IMR-90 (cell line): ENCODE measurements at places on chromosomes 7 and 10. TPM values are rescaled to one million over a fixed set of nuclear protein-coding genes. Genes with fewer than 3 reads are reported as not detected.

DNA sequence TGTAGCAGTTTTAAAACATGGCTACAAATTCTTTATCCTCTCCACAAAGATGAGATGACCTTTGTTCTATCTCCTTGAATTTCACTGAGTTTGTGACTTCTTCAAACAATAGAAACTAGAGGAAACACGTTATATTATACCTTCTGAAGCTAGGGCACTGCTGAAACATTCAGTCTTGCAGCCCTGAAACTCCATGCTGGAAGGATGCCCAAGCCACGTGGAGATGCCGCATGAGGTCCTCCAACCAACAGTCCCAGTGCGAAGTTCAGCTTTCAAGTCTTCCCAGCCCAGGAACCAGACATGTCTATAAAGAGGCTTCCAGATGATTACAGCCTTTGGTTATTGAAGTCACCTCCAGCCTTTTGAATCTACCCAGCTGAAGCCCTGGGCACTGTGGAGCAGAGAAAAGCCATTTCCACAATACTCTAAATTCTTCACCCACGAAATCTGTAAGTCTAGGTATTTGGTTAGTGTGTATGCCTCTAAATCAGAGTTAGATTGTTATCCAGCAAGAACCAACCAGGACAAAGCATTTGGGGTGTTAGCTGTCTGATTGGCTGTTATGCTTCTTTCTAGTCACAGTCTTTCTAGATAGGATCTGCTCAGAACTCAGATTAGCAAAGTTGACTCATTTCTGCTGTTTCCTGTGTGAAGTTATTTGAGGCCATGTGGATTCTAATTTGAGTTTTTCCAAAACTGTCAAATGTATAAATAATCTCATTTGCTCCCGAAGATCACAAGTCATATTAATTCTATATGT, 186.5 kb upstream of the TMEM72 start:
- H3K4me1 ChIP-seq = peaks cover 6% of the 10 kb centered on the region; the same call in 1 of the 2 replicates
- DNase-seq = peak; percentile 74
- H3K27me3 ChIP-seq = no peaks in the 10 kb centered on the region

- H3K4me3 ChIP-seq = no peak overlapping the region
- no peaks in the 10 kb centered on the region for H3K36me3 ChIP-seq
- no peak for DNase-seq
- no peaks in the 10 kb centered on the region for H3K4me1 ChIP-seq
Measured at GRCh38 chr7:16169537-16169936, 251.8 kb downstream of the CRPPA start.

- peaks cover 22% of the 10 kb centered on the region for H3K4me1 ChIP-seq
- H3K27ac ChIP-seq = peak overlapping the region; percentile 28; the same call in 1 of the 2 replicates
- no peaks in the 10 kb centered on the region for H3K36me3 ChIP-seq
- H3K27me3 ChIP-seq = no peaks in the 10 kb centered on the region
- no peak overlapping the region for H3K4me3 ChIP-seq
- no peak for DNase-seq
Measured at GRCh38 chr10:91603931-91604331, 28.9 kb downstream of the PPP1R3C start.

Gene TSPAN15
- polyA plus RNA-seq = 0.07 and 0.48 TPM in 2 replicates

- no peaks in the 10 kb centered on the region; the same call in 1 of the 2 replicates for H3K4me1 ChIP-seq
- peak overlapping the region; percentile 6; the same call in 1 of the 2 replicates for H3K4me3 ChIP-seq
- H3K27me3 ChIP-seq = no peaks in the 10 kb centered on the region
- DNase-seq = peak; percentile 80
- H3K27ac ChIP-seq = peak overlapping the region; percentile 66
Measured at GRCh38 chr7:16989811-16990413, 108.1 kb upstream of the AGR3 start.

GRCh38 chr7:84102213-84102612, 92.4 kb downstream of the SEMA3A start:
- no peaks in the 10 kb centered on the region for H3K27me3 ChIP-seq
- peaks cover 2% of the 10 kb centered on the region; the same call in 1 of the 2 replicates for H3K36me3 ChIP-seq
- no peak overlapping the region for H3K4me3 ChIP-seq

Gene OR9A2
- polyA plus RNA-seq = not detected in 2 replicates

Gene IRF5
- 0.14 TPM in 1 of 2 replicates, not detected in the other for polyA plus RNA-seq

Gene DUS4L
- polyA plus RNA-seq = 3.3 and 4.2 TPM in 2 replicates

Gene PRTFDC1
- 11.9 and 12.3 TPM in 2 replicates for polyA plus RNA-seq

Gene TES
- polyA plus RNA-seq = 49.7 and 54.0 TPM in 2 replicates

- H3K4me3 ChIP-seq = peak overlapping the region; percentile 66
- H3K27me3 ChIP-seq = no peaks in the 10 kb centered on the region; the same call in 1 of the 2 replicates
- peaks cover 26% of the 10 kb centered on the region for H3K36me3 ChIP-seq
- H3K27ac ChIP-seq = peak overlapping the region; percentile 74
Measured at GRCh38 chr7:128863433-128863989, 855 bp downstream of the ATP6V1F start.

Gene SNX10
- not detected in 2 replicates for polyA plus RNA-seq

GRCh38 chr7:41559426-41559825, 143.5 kb downstream of the INHBA start:
- no peaks in the 10 kb centered on the region for H3K36me3 ChIP-seq
- DNase-seq = peak; percentile 22
- no peaks in the 10 kb centered on the region for H3K4me1 ChIP-seq
- H3K27me3 ChIP-seq = no peaks in the 10 kb centered on the region
- no peak overlapping the region for H3K4me3 ChIP-seq

GRCh38 chr10:71268247-71268691, 50.8 kb upstream of the SLC29A3 start:
- DNase-seq = peak; percentile 63
- H3K4me3 ChIP-seq = no peak overlapping the region
- H3K27me3 ChIP-seq = no peaks in the 10 kb centered on the region
- H3K36me3 ChIP-seq = no peaks in the 10 kb centered on the region
- H3K4me1 ChIP-seq = peaks cover 34% of the 10 kb centered on the region
- H3K27ac ChIP-seq = peak overlapping the region; percentile 1; the same call in 1 of the 2 replicates

DNA sequence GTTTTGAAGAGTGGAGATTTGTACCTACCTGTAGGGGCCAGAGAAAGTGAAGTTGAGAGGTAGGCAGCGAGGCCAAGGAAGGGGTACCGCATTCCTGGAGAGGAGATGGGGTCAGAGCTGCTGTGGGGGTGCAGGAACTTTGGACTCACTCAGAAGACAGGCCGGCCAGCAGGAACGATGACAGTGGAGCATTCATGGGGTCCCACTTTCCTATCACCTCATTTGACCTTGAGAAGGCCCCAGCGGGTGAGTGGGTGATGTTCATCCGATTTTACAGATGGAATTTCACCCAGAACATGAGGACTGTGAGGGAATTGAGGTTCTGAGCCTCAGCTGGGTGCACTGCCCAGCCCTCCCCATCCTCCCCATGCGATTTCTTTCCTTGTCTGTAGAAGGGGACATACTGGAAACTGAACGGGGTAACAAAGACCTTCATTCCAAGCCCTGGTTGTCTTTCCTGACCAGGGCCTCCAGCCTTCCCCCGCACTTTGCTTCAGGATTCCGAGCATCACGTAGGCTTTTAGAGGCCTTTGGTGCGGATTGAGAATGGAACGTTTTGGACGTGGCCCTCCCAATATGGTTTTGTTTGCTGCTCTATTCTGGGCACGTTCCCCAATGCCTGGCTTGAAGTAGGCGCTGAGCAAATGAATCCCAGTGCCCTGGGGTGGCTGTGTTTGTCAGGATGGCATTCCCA, 87.3 kb downstream of the ADCY1 start:
- H3K27me3 ChIP-seq = peaks cover 12% of the 10 kb centered on the region; the same call in 1 of the 2 replicates
- no peak overlapping the region for H3K4me3 ChIP-seq
- no peak overlapping the region for H3K27ac ChIP-seq
- H3K4me1 ChIP-seq = no peaks in the 10 kb centered on the region
- no peak for DNase-seq

GRCh38 chr7:118918556-118918955, 694.1 kb downstream of the ANKRD7 start:
- H3K27me3 ChIP-seq = no peaks in the 10 kb centered on the region
- no peaks in the 10 kb centered on the region for H3K36me3 ChIP-seq
- H3K27ac ChIP-seq = no peak overlapping the region
- no peak overlapping the region for H3K4me3 ChIP-seq

Gene OR2A1
- polyA plus RNA-seq = not detected in 2 replicates

Gene LIPF
- polyA plus RNA-seq = not detected in 2 replicates

DNA sequence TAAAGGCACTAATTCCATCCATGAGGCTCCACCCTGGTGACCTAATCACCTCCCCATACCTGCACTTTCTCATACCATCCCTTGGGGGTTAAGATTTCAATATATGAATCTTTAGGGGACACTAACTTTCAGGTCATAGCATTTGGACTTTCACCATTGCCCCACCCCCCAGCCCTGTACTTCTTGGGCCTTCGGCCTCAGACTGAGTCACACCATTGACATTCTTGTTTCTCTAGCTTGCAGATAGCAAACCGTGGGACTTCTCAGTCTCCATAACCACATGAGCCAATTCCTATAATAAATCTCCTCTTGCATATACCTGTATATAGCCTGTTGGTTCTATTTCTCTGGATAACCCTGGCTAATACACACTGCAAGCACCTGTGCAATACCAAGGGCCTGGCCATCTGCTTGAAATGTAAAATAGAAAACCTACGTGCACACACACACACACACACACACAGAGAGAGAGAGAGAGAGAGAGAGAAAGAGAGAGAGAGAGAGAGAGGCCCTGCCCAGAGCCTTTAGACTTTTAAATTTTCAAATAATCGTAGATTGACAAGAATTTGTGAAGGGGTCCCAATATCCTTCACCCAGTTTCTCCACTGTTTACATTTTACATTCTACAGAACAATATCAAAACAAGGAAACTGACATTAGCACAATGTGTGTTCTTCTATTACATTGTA, 25.3 kb downstream of the ANXA8 start:
- peaks cover 11% of the 10 kb centered on the region for H3K4me1 ChIP-seq
- H3K27me3 ChIP-seq = peaks cover 10% of the 10 kb centered on the region; the same call in 1 of the 2 replicates
- no peak overlapping the region for H3K4me3 ChIP-seq
- no peaks in the 10 kb centered on the region for H3K36me3 ChIP-seq
- H3K27ac ChIP-seq = no peak overlapping the region

DNA sequence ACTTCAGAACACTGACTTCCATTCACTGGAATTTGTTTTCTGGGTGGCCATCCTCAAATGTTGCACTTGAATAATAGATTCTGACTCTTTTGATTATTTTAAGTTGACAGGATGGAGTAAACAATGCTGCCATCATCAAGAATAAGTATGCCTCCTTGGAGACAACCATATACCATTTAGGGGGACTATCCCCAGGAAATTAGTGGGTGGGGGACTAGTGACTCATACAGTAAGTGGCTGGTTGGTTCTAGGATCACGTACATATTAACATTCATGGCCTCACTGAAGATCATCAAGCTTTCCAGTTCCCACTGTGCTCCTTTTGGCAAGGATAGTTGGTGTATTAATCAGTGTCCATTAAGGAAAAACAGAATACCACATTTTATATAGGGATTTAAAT, 615.2 kb downstream of the CCSER2 start:
- no peaks in the 10 kb centered on the region for H3K4me1 ChIP-seq
- H3K4me3 ChIP-seq = no peak overlapping the region
- no peaks in the 10 kb centered on the region for H3K27me3 ChIP-seq
- no peak for DNase-seq
- no peak overlapping the region for H3K27ac ChIP-seq

Gene ADAM12
- 7.1 and 9.6 TPM in 2 replicates for polyA plus RNA-seq

- no peak for DNase-seq
Measured at GRCh38 chr10:91800182-91800581, 2.0 kb downstream of the TNKS2 start.

DNA sequence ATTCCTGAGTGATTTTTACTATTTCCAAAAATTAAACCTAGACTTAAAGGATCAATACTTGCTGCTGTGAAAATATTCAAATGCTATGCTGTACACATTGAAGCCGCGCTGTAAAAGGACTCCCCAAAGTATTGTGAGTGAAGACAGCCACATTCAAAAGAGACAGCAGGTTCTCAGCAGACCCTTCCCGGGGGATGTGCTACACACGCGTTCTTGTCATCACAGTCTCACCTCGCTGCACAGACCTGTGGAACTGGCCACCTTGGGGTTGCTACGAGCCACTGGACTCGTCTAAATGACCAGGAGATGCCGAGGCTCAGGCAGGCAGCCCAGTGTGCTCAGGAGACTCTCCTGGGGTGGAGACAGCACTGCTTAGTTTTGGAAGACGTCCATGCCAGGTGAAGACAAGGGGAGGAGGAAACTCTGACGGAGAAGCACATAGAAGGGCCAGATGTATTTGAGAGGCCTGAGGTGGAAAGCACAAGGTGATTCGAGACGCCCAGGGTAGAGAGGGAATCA, 367.7 kb upstream of the SHH start:
- no peak for DNase-seq
- no peaks in the 10 kb centered on the region for H3K4me1 ChIP-seq
- H3K27ac ChIP-seq = no peak overlapping the region

GRCh38 chr10:112338957-112339356, 35.0 kb upstream of the ACSL5 start:
- DNase-seq = no peak
- H3K4me3 ChIP-seq = no peak overlapping the region
- no peak overlapping the region for H3K27ac ChIP-seq

DNA sequence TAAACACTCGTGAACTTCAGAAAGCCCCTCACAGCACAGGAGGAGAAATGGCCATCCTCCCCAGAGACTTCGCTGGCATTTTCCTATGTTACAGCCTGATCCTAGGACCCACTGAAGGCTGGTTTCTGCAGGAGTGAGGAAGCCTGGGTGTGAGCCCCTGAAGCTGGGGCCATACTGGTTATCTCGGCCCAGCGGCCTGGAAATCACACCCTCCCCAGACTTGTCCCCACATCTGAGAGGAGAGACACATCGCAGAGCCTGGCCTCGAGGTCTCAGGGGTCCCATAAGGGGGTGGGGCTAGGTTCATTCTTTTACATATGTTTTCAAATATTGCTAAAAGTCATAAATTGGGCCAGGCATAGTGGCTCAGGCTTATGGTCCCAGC, 17.5 kb upstream of the RET start:
- no peaks in the 10 kb centered on the region for H3K36me3 ChIP-seq
- H3K4me1 ChIP-seq = no peaks in the 10 kb centered on the region
- no peak overlapping the region for H3K27ac ChIP-seq
- H3K4me3 ChIP-seq = no peak overlapping the region
- H3K27me3 ChIP-seq = peaks cover 15% of the 10 kb centered on the region
- no peak for DNase-seq

Gene R3HCC1L
- polyA plus RNA-seq = 8.0 and 8.3 TPM in 2 replicates

Gene AKR1C2
- polyA plus RNA-seq = 0.99 and 1.0 TPM in 2 replicates

DNA sequence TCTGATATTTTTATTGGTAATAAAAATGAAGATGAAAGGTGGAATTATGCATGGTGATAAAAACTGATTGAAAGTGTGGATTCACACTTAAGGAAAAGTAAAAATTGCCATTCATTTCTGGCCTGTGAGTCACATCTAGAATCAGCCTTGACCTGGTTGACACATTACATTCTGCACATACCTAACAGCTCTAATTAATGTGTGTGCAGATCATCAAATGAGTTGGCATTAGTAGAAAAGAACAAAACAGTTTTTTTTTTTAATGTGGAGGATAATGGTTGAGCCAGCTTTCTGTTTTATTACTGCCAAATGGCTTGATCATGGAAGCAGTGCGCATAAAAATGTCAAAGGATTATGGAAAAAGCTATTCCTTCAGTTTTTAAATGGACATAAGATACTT, 142.6 kb upstream of the TMEM196 start:
- no peaks in the 10 kb centered on the region for H3K4me1 ChIP-seq
- H3K27me3 ChIP-seq = no peaks in the 10 kb centered on the region
- no peaks in the 10 kb centered on the region for H3K36me3 ChIP-seq
- H3K4me3 ChIP-seq = no peak overlapping the region

- peak overlapping the region; percentile 81 for H3K4me3 ChIP-seq
- H3K4me1 ChIP-seq = peaks cover 25% of the 10 kb centered on the region
- H3K27me3 ChIP-seq = no peaks in the 10 kb centered on the region
- no peak overlapping the region for H3K27ac ChIP-seq
- DNase-seq = peak; percentile 40
- peaks cover 5% of the 10 kb centered on the region; the same call in 1 of the 2 replicates for H3K36me3 ChIP-seq
Measured at GRCh38 chr10:119541046-119541445, 1.5 kb downstream of the RGS10 start.

- peaks cover 7% of the 10 kb centered on the region for H3K36me3 ChIP-seq
- no peak overlapping the region for H3K27ac ChIP-seq
- no peak overlapping the region for H3K4me3 ChIP-seq
Measured at GRCh38 chr10:63157845-63158624, 24.9 kb downstream of the NRBF2 start.
